ENCODE measurements at places on chromosomes 5 and 9.

- DNase-seq = no peak
These were observed 118.1 kb downstream of the TRPM3 start for GRCh38 chr9:71003346-71003745.

- no peak for DNase-seq
These were observed 1002.7 kb downstream of the CDH18 start for GRCh38 chr5:18985171-18985758.

GRCh38 chr5:67581203-67581602 is 384.6 kb upstream of the CD180 start:
- no peak for DNase-seq

DNA sequence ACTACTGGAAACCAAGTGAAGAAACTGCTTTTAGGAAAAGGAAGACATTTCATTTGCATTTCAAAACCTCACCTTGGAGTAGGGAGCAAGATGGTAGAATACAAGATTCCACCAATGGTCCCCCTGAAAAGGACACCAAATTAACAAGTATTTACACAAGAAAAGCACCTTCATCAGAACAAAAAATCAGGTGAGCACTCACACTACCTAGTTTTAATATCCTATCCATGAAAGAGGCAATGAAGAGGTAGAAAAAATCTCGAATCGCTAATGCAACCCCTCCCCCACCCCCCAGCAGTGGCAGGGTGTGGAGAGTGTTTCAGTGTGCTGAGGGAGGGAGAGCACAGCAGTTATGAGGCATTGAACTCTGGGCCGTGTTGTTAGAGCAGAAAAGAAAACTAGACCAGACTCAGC is 1397.0 kb upstream of the C9orf72 start:
- DNase-seq = no peak

- no peak for DNase-seq
These were observed 431 bp downstream of the TMOD1 start for GRCh38 chr9:97501972-97502221.

GRCh38 chr5:130109152-130109551 is 204.9 kb downstream of the CHSY3 start:
- DNase-seq = no peak

GRCh38 chr5:137641148-137641547 is 94.7 kb downstream of the KLHL3 start:
- DNase-seq = no peak

DNA sequence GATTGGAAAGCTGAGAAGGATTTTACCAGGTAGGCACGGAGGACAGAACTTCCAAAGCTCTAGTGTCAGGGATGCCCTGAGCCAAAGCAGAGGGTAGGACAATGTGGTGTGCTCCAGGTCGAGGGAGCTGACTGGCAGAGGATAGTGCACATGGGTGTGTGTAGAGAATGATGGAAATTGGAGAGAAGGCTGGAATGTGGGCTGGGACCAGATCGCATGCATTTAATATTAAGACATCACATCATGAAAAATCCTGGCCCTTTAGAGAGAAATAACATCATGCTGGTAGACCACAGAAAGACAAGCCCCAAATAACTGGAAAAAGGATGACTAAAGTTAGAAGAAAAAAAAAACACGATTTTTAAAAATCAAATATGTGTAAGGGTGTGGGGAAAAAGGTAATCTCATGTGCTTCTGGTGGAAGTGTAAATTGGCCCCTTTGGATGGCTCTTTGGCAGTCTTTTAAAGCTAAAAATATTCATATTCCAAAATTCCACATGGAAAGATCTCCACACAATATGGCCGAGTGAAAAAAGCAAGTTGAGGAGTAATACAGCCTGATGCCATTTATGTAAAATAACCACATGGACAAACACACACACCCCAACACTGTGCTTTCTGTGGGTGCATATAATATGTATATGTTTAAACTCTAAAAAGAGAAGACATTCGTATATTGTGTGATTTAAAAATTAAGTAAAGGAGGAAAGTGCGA is 67.0 kb upstream of the TGFBR1 start:
- DNase-seq = no peak

DNA sequence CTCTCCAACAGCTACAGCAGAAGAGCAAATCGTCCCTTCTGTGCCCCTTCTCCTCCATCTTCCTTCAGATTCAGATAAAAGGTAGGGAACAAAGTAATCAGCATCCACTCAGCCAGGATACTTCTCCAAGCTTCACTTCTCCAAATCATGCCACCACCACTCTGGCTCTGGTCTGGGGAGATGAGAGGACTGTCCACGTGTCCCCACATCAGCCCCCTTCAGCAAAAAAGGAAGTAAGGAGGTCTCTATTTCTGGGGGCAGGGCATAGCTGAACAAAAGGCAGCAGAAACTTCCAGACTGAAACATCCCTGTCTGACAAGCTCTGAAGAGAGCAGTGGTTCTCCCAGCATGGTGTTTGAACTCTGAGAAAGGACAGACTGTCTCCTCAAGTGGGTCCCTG is 116.9 kb downstream of the C5orf15 start:
- no peak for DNase-seq

GRCh38 chr5:153884612-153884957 is 154.1 kb downstream of the FAM114A2 start:
- no peak for DNase-seq
